ENCODE measurements at places on chromosomes 3 and 15. TPM values are rescaled to one million over a fixed set of nuclear protein-coding genes. Genes with fewer than 3 reads are reported as not detected.

GRCh38 chr15:82128401-82129148, 82.8 kb upstream of the MEX3B start:
- no peak overlapping the region for H3K4me3 ChIP-seq
- no peak overlapping the region for H3K27ac ChIP-seq
- no peaks in the 10 kb centered on the region for H3K27me3 ChIP-seq
- peaks cover 16% of the 10 kb centered on the region for H3K4me1 ChIP-seq
- no peak for DNase-seq

DNA sequence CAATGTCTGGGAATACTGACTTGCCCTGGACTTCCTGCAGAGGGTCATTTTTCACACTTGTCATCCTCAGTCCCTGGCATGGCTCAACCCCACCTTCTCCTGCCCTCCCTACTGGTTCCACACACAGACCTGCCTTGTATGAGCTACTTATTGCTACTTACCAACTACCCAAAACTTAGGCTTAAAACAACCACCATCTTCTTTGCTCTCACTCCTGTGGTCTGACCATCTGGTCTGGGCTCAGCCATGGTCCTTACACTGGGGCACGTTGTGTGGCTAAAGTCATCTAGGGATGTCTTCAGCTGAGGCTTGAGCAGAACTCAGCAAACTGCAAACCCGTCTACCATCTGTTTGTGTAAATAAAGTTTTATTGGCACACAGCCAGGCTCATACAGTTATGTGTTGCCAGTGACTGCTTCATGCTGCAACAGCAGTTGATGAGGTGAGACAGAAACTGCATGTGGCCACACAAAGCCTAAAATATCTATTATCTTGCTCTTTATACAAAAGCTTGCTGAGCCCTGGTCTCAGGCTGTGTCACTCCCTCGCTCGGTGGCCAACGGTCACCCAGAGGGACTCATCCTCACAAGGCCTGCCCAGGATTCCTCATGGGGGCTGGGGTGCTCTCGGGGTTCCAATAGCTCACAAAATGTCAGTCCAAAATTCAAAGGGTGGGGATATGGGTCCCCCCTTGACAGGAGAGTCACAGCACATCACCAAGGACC, 43.5 kb downstream of the KLF15 start:
- no peaks in the 10 kb centered on the region for H3K36me3 ChIP-seq
- H3K4me1 ChIP-seq, result no peaks in the 10 kb centered on the region
- H3K27me3 ChIP-seq, result peaks cover 2% of the 10 kb centered on the region
- no peak overlapping the region for H3K4me3 ChIP-seq

Gene IMPDH2
- total RNA-seq, result 229 TPM

DNA sequence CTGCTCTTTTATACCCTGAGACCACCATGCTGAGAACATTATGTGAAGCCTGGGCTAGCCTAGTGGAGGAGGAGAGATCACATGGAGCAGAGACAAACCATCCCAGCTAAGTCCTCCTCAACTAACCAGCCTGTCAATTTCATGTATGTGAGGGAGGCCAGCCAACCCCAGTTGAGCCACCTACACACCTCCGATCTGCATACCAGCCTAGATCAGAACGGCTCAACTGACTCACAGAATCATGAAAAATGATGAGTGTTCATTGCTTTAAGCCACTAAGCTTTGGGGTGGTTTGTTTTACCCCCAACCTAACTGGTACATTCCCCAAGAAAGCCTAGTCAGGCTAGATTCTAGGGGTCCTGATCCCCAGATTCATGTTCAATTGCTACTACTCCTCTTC, 19.4 kb upstream of the CA12 start:
- H3K4me3 ChIP-seq, result no peak overlapping the region
- H3K27me3 ChIP-seq, result peaks cover 2% of the 10 kb centered on the region
- H3K27ac ChIP-seq, result no peak overlapping the region
- DNase-seq, result no peak
- peaks cover 14% of the 10 kb centered on the region for H3K4me1 ChIP-seq

DNA sequence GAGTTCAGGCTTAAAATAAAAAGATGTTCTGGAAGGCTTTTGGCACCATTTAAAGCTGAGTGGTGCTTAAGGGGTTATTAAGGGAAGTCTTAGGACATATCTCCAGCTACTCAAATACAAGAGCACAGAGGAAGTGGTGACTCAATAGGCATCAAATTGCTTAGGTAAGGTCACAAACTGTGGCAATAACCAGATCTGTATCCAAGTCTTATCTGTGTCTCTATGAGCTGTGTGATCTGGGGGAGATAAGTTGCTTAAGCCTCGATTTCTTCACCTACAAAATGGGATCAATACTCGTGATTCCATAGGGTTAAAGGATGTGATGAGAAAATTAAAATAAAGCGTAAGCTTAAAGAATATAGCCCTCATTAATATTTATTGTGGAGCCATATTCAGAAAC, 7.6 kb downstream of the HDC start:
- DNase-seq, result no peak
- H3K27ac ChIP-seq, result no peak overlapping the region
- H3K4me1 ChIP-seq, result peaks cover 66% of the 10 kb centered on the region
- H3K36me3 ChIP-seq, result no peaks in the 10 kb centered on the region

Gene CHST2
- total RNA-seq, result 2.4 TPM

Gene GPR149
- not detected for total RNA-seq

GRCh38 chr15:85168642-85169173, 187.1 kb downstream of the PDE8A start:
- H3K27ac ChIP-seq, result no peak overlapping the region
- H3K4me3 ChIP-seq, result peak overlapping the region; percentile 15
- H3K27me3 ChIP-seq, result peaks cover 31% of the 10 kb centered on the region
- no peaks in the 10 kb centered on the region for H3K4me1 ChIP-seq
- peak; percentile 53 for DNase-seq

DNA sequence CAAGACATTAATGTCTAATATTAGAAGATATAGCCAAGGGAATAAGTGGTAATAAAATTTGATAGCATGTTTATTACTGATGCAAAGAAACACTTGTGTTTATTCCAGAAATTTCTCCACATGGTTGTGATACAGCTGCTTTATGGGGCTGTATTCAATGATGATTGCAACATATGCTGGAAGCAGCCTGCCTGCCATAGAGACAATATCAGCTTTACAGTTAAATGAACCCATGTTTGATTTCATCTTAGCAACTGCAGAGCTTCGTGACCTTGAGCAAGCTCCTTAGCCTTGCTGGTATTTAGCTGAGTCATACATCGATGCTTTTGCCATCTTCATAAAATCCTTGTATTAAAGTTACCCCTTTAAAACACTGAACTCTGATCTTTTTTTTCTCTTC, 168.1 kb upstream of the STAC start:
- no peaks in the 10 kb centered on the region for H3K36me3 ChIP-seq
- no peak overlapping the region for H3K27ac ChIP-seq
- DNase-seq, result no peak
- no peaks in the 10 kb centered on the region for H3K4me1 ChIP-seq

- peaks cover 9% of the 10 kb centered on the region for H3K27me3 ChIP-seq
- peaks cover 12% of the 10 kb centered on the region for H3K4me1 ChIP-seq
- no peaks in the 10 kb centered on the region for H3K36me3 ChIP-seq
- peak; percentile 43 for DNase-seq
- H3K4me3 ChIP-seq, result no peak overlapping the region
These were observed 214.8 kb upstream of the TPRG1 start for GRCh38 chr3:188956839-188957489.

DNA sequence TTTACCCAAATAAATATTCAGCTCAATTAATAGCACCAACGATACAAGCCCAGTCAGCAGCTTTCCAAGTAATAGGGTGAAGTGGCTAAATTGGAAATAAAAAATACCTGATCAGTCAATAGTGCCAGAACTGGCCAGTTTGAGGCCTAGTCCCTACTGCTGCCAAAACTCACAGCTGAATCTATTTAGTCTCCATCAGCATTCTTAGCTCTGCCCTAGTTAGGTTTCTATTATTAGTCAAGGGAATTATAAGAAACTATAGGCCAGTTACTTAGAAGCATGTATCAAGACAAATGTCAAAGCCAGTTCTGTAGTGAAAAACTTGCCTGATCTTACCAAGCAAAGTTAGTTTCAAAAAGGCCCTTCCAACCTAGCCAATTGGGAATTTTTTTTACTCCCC, 146.2 kb upstream of the ZBTB20 start:
- DNase-seq, result no peak
- H3K27ac ChIP-seq, result no peak overlapping the region
- no peaks in the 10 kb centered on the region for H3K27me3 ChIP-seq
- H3K4me3 ChIP-seq, result no peak overlapping the region

DNA sequence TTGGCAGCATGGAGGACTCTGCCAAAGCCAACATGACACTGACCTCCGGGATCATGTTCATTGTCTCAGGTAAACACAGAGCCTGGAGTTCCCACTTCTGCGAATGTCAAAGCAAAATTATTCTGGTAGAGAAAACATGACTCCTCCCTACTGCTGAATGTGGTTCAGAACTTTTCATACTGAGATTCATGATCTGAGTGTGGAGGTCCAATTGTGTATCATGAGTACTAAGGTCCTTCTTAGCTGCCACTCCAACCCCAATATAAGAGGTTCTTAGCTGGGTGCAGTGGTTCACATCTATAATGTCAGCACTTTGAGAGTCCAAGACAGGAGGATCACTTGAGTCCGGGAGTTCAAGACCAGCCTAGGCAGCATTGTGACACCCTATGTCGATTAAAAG, 13.8 kb downstream of the CLDN18 start:
- H3K36me3 ChIP-seq, result no peaks in the 10 kb centered on the region
- no peak overlapping the region for H3K27ac ChIP-seq
- no peak for DNase-seq
- H3K27me3 ChIP-seq, result peaks cover 4% of the 10 kb centered on the region
- no peak overlapping the region for H3K4me3 ChIP-seq
- no peaks in the 10 kb centered on the region for H3K4me1 ChIP-seq

- no peaks in the 10 kb centered on the region for H3K27me3 ChIP-seq
- no peaks in the 10 kb centered on the region for H3K36me3 ChIP-seq
- no peaks in the 10 kb centered on the region for H3K4me1 ChIP-seq
- H3K27ac ChIP-seq, result no peak overlapping the region
- no peak for DNase-seq
These were observed 122.5 kb upstream of the ROBO2 start for GRCh38 chr3:76917436-76917835.

DNA sequence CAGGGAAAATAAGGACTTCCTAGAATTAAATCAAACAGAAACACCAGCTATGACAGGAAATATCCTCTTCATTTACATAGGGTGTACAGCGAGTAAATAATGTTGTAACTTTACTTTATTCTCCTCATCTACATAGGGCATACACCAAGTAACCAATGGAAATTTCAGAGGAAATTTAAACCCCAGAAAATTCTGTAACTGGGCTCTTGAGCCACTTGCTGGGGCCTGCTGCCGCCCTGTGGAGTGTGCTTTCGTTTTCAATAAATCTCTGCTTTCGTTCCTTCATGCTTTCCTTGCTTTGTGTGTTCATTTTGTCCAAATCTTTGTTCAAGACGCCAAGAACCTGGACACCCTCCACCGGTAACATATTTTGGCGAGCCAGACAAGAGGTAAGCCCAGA, 990.4 kb upstream of the CADM2 start:
- no peaks in the 10 kb centered on the region for H3K27me3 ChIP-seq
- H3K27ac ChIP-seq, result no peak overlapping the region
- no peak for DNase-seq
- H3K36me3 ChIP-seq, result no peaks in the 10 kb centered on the region
- H3K4me3 ChIP-seq, result no peak overlapping the region

Gene GP9
- total RNA-seq, result not detected

- H3K4me3 ChIP-seq, result no peak overlapping the region
- H3K27me3 ChIP-seq, result no peaks in the 10 kb centered on the region
- no peak for DNase-seq
- peaks cover 4% of the 10 kb centered on the region for H3K36me3 ChIP-seq
These were observed 48.9 kb downstream of the ABCC5 start for GRCh38 chr3:183968666-183969245.

Gene KBTBD8
- total RNA-seq, result 12.9 TPM

DNA sequence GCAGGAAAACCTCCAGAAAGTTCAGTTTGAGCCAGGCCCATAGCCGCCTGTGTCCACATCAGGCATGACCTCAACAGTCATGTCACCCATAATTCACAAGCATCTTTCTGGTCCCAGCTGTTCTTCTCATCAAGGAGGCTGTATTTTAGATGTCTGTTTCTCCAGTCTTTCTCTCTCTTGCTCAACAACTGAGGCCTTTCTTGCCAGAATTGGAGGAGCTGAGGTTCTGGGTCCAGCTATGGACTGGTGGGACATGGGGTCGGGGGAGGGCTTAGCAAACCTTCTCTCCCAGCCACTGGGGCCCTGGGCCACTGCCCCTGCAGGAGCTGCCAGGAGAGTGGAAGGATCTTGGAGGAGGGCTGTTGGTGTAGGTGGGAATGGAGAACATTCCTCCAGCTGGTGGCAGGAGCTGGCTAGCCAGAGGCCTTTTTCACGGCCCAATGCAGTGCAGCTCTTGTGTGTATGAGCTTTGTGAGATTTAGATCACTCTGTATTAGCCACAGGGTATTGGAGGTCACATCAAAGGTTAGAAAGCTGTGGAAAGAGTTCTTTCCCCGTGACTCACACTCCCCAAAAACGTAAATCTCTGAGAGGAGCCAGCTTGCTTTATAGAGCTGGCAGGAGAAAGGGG, 23.5 kb downstream of the MAGEF1 start:
- no peak for DNase-seq
- no peaks in the 10 kb centered on the region for H3K36me3 ChIP-seq

Gene GHSR
- total RNA-seq, result not detected

Data from activated CD8-positive, alpha-beta T cell treated with anti-CD3 and anti-CD28 coated beads, Interleukin-2, amount 10 ng/mL, durations not matched to agents 7 days and 5 days (primary cell).